ENCODE measurements at places on chromosomes 1 and 21.

DNA sequence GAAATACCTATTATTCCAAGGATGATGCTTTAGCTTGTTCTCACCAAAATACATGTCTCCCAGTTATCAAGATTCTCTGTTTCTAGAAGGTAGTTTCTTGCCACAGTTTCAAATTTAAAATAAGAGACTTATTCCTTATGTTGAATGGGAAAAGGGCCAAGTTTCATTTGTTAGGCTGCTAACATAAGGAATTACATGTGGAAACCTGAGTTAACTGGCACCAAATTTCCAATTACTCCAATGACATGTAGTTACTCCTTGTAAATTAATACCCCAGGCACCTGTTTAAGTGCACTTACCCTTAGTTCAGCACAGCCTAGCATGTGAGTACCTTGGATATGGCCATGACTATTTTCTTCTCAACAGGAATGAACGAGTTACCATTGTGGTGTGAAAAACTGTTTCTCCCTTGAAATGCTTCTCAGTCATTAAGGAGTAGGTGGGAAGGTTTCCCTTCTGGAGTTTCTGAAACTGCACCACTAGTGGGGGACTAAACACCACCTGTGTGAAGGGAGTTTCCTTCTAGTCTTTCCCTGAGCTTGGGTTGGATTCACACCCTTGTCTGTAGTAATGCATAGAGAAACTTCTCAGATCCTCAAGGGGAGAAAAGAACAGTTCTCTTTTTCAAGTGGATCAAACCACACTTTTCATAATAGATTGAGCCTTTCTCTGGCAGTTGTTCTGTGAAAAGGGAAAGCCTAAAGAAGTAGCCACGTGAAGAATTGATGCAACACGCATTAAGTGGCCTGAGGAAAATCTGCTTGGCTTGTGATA is 32.3 kb upstream of the LRRC8C start:
- DNase-seq = no peak

DNA sequence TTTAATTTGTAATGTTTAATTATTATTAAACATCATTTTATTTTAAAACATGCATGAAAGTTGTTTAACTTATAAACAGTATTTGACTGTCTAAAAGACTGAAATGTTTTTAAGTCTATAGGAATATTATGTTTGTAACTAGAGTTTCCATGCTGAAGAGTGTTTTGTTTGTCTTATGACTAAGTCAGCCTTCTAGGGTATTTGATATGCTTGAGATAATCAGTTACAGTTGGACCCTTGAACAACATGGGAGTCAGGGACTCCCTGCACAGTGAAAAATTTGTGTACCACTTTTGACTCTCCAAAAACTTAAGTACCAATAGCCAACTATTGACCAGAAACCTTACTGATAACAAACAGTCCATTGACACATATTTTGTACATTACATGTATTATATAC is 45.5 kb upstream of the KANK4 start:
- no peak for DNase-seq

GRCh38 chr1:170732252-170732588 is 68.3 kb downstream of the PRRX1 start:
- no peak for DNase-seq

GRCh38 chr1:3683992-3684391 is 31.7 kb downstream of the TP73 start:
- no peak for DNase-seq

DNA sequence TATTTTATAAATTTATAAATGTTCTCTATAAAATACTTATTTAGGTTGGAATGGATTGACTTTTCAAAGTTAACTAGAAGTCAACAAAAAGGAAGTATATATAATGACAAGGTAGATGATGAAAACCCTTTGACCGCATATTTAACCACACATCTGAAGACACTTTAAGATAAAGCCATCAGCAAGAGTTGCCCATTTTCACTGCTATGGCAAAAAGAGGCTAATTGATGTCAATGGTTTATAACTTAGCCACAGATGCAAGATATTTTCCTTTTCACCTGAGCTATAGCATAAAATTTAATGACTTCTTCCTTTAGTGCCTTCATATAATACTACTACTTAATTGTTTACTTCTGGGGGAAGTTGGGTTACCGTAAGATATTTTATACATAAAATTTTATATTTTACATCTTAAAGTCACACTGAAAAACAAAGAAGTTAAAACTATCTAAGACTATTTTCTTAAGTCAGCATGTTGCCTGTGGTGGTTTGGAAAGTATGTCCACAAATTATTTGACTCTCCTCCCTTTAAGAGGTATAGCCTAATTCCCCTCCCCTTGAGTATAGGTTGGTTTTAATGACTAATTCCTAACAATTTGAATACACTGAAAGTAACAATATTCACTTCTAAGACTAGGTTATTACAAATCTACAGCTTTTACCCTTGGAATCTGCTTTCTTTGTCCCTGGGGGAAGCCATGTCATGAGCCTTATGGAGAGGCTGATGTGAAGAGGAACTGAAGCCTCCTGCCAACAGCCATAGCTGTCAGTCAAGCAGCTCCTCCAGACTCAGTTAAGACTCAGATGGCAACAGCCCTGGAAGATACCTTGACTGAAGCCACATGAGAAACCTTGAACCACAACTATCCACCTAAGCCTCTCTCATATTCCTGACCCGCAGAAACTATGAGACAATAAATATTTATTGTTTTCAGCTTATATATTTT is 40.3 kb upstream of the LRRC8B start:
- no peak for DNase-seq

- DNase-seq = no peak
Observed at GRCh38 chr1:35884934-35885333, 1.9 kb downstream of the AGO1 start.

- no peak for DNase-seq
Observed at GRCh38 chr1:181809991-181810545, 251.4 kb downstream of the ZNF648 start.

GRCh38 chr21:34887105-34887442 is 162.0 kb downstream of the RUNX1 start:
- DNase-seq = peak; percentile 36

- DNase-seq = no peak
Observed at GRCh38 chr1:18352636-18353265, 128.0 kb upstream of the KLHDC7A start.

- peak; percentile 35 for DNase-seq
Observed at GRCh38 chr1:223258751-223259198, 105.2 kb downstream of the SUSD4 start.

DNA sequence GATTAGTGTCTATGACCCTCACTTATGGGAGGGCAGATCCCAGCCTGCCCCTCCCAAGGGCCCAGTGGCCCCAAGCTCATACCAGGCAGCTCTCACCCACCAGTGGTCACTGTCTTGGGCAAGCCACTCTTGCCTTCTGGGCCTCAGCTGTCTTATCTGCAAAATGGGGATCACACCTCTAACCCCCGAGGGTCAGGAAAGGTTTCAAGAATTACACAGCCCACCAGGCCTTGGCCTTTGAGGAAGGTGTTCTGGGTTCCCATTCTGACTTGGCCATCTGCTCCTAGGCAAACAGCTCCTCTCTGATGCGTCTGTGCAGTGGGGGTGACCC is 16.8 kb downstream of the RUNX3 start:
- no peak for DNase-seq

- DNase-seq = no peak
Observed at GRCh38 chr1:202164271-202165037, 4.1 kb upstream of the PTPN7 start.

DNA sequence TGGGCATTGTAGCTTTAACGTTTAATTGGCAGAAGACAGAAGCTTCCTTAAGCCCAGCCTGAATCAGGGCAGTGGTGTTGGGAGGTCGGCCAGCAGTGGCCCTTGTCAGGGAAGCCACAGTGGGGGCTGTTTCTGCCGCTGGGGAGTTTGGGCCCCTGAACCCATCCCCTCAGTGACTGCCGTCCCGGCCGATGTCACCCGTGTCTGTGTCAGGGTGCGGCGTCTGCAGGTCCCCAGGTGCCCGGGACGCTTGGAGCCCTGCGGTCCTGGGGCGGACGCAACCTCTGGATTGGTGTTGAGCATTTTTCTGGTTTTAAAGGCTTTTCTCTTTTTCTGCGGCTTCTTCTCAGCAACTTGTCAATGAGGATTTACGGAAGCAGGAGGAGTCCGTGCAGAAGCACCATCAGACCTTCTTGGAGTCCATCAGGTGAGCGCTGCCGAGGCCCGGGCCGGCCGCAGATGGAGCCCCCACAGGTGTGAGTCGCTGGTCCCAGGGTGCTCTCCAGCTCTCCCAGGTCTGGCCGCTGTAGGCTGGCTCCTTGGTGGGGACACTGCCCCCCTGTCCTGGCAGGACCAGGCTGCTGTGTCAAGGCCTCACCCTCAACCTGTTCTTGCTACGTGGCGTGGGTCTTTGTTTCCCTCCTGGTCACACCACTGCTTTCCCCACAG is 2.3 kb downstream of the ATAD3C start:
- DNase-seq = no peak

GRCh38 chr1:87093286-87093685 is 178.9 kb downstream of the HS2ST1 start:
- DNase-seq = no peak

GRCh38 chr1:43913051-43913501 is 20.5 kb upstream of the ARTN start:
- no peak for DNase-seq

GRCh38 chr1:66996018-66996682 is 57.8 kb downstream of the SLC35D1 start:
- peak; percentile 53 for DNase-seq
